Aorta (tissue), 5 donors: ENCODE measurements at places on chromosomes 2 and 18. TPM values are rescaled to one million over a fixed set of nuclear protein-coding genes. Genes with fewer than 3 reads are reported as not detected.

DNA sequence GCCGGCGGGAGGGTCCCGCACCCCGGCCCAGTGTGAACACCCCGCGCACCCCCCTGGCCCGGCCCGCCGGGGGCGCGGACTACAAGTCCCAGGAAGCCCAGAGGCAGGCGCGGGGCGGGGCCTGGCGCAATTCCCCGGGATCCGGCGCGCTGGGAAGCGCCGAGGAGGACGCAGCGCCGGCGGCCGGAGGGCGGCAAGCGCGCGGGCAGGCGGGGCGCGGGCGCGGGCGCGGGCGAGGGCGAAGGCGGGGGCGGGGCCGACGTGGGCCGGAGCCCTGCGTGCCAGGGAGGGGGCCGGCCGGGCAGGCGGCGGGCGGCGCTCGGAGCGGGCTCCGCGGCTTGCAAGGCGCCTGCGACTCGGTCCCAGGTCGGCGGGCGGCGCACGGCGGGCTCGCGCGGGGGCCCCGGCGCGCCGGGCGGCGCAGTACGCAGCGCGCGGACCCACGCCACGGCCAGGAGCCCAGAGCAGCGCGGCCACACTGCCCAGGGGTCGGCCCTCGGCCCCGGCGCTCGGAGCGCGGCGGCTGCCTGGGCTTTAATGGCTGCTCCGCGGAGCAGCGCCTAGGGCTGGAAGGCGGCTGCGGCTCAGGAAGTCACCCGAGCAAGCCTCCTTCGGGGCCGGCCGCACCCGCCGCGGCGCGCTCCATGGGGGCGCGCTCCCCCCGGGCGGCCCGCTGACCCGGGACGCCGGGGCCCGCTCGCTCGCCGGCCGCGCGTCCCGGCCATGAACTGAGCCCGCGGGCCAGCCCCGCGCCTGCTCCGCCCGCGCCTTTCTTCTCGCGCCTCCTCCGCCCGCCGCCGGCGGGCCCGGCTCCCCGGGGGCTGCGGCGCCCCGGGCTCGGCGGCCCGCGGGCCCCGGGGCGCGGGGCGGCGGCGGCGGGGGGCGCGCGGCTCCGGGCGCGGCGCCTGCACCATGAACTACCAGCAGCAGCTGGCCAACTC lies at the start of gene AGAP1:
AGAP1 (plus strand) TSS at position 269 of the 941 bp plus-strand sequence.
- DNase-seq = peak; percentile 95

GRCh38 chr2:170514140-170514539 lies 201.0 kb upstream of the SP5 start:
- DNase-seq = no peak

DNA sequence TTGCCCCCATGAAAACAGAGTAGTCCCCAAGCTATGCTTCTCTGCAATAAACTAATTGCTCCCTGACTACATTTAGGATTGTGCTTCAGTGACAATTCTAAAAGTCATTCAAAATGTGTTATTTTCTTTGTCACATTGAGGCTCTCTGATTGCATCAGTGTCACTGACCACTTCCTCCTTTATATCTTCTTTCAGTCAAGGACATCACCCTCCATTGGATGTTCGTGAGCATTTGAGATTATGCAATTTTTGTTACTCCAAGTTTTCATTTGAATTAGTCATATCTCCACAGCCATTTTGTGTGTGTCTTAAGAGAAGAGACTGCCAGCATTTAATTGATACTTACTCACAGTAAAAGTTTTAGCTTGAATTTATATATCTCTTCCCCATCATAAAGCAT lies 780.8 kb upstream of the GCFC2 start:
- no peak for DNase-seq

GRCh38 chr18:56927786-56928185 lies 219.1 kb upstream of the BOD1L2 start:
- DNase-seq = no peak

DNA sequence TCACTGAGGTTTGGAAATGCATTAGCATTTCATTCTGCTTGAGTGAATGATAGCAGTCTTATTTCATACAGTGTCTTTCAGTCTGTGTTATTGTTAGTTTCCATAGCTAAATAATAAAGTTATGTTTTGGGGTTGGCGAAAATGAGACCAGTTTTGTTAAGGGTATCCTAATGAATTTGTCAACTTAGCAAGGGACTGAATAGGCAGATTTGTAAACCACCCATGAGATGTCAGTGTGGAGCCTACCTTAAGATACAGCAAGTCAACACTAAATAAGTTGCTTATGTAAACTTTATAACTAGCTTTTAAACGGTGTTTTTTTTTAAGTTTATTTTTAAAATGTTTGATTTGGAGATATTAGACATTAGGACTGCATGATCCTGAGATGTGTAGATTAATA lies 11.9 kb downstream of the NAPG start:
- DNase-seq = no peak

GRCh38 chr2:239344857-239345216 lies 56.0 kb downstream of the HDAC4 start:
- DNase-seq = no peak

- DNase-seq = no peak
These were observed 88.6 kb downstream of the FAM168B start for GRCh38 chr2:131004446-131005209.

- no peak for DNase-seq
These were observed 59.0 kb upstream of the LDLRAD4 start for GRCh38 chr18:13159579-13159978.

- no peak for DNase-seq
These were observed 211.7 kb upstream of the RASGRP3 start for GRCh38 chr2:33264766-33265165.

DNA sequence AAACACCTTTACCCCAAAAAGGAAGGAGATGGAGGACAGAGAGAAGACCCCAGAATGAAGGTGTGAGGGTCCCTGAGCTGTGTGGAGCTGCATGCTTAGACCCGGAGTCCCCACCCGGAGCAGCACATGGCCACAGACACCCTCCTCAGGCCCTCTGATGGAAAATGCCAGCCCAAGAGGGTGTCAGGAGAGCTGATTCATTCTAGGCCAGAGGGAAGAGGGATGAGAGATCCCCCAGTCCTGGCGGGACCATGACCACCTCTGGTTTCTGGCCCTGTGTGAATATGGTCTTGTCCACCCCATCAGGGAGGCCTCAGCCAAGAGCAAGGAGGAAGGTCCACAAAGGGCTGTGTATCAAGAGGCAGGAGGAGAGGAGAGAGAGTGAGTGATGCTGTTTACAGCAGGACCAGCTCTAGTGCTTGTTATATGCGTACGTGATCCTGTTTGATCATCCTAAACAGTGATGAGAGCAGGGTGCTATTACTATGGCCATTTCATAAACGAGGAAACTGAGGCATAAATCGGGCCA lies 186.6 kb upstream of the HAAO start:
- no peak for DNase-seq

DNA sequence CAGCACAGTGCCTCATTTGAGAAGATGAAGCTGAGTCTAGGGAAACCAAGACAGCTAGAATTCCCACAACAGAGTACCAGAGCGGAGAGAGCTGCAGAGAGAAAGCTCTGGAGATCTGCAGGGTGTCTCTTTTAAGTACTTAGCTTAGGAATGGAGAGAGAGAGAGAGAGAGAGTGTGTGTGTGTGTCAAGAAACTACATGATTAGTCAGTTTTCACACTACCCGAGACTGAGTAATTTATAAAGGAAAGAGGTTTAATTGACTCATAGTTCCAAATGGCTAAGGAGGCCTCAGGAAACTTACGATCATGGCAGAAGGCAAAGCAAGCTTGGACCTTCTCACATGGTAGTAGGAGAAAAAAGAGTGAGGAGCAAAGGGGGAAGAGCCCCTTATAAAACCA lies 64.0 kb downstream of the HIBCH start:
- DNase-seq = no peak

DNA sequence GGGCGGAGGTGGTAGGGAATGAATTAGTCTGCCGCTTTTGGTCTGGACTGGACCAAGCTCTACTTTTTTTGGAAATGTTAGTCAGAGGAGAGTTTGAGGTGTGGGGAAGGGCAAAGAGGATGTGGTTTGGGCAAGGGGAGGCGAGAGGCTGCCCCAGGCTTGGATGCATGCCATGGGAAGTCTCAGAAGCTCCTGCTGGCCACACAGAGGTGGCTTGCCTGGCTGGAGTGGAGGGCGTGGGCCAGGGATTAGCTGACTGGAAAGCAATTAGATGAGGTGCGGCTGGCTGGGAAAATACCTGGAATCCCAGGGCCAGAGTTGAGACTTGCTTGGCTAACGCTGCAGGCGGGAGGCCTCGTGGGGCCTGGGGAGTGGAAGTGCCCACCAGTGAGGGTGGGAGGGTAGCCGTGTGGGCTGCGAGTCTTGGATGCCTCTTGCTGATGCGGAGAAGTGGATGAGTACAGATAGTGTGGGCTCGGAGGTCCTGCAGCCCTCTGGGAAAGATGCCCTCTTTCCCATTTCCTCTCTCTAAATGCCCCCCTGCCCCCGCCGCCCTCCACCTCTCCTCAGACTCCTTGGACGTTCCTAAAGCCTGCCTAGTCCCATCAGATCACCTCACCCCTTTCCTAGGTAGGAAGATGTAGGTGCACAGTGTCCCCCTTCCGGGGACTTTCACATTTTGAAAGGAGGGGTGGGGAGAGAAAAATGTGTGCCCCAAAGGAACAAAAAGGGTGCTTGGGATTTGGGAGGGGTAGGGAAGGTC lies 117.6 kb downstream of the SMAD7 start:
- peak; percentile 83 for DNase-seq

- no peak for DNase-seq
These were observed 18.1 kb downstream of the MROH2A start for GRCh38 chr2:233796254-233796653.

CSRNP3 gene
- total RNA-seq = 3.7 TPM

CMPK2 gene
- 3.7 TPM for total RNA-seq

ITPRIPL1 gene
- total RNA-seq = 1.9 TPM

ZNF521 gene
- total RNA-seq = 26.4 TPM

TFPI gene
- total RNA-seq = 105 TPM
